Trophoblast cell (in vitro differentiated cells and primary cell): ENCODE measurements at places on chromosomes 2 and 18.

GRCh38 chr2:65275141-65275915, 47.7 kb downstream of the ACTR2 start:
- DNase-seq, result no peak

DNA sequence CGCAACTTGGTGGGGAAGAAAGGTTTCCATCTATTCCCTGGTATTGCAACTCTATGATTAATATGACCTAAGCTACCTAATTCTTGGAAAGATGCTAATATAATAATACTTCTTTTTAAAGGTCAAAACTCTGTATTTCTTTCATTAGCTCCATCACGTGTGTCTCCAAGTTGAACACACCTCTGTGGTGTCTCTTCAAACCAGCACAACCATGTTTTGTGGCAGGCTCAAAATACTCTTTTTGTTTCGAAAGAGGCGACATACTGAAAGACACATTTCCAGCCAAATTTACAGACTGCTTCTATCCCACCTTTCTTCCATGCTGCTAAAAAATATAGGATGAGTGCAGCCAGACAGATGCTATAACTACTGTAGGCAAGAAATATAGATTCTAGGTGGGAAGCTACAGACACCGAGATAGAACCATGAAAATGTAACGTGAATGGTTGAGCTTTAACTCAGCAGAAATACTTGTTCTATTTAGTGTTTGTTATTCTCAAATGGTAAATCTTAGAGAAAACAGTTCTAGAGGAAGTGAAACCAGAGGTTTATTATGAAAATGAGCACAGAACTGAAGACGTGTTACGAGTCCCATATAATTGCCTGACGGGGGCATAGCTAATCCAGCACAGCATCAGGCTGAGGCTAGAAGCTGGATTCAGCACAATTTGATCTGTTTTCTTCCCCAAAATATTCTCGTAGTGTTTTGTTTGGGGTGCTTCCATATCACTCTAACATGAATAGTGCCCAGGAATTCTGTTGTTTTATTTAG, 991.5 kb upstream of the FANCL start:
- DNase-seq, result no peak

- no peak for DNase-seq
Observed at GRCh38 chr2:49004036-49004626, 150.2 kb downstream of the FSHR start.

DNA sequence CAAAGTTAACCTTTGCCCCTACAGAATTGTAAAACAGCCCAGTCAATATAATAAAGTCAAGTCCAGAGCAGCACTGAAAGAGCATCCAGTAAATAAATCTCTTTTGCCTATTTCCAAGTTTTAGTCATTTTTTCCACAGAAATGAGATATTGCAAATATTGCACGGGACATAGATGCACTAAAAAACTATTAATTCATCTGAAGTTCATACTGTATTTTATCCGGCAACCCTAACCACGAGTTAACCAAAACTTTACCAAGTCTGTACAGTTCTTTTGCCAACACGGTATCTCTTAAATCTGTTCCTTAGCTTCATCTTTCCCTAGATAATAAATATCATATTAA, 484 bp upstream of the ASNSD1 start:
- no peak for DNase-seq

DNA sequence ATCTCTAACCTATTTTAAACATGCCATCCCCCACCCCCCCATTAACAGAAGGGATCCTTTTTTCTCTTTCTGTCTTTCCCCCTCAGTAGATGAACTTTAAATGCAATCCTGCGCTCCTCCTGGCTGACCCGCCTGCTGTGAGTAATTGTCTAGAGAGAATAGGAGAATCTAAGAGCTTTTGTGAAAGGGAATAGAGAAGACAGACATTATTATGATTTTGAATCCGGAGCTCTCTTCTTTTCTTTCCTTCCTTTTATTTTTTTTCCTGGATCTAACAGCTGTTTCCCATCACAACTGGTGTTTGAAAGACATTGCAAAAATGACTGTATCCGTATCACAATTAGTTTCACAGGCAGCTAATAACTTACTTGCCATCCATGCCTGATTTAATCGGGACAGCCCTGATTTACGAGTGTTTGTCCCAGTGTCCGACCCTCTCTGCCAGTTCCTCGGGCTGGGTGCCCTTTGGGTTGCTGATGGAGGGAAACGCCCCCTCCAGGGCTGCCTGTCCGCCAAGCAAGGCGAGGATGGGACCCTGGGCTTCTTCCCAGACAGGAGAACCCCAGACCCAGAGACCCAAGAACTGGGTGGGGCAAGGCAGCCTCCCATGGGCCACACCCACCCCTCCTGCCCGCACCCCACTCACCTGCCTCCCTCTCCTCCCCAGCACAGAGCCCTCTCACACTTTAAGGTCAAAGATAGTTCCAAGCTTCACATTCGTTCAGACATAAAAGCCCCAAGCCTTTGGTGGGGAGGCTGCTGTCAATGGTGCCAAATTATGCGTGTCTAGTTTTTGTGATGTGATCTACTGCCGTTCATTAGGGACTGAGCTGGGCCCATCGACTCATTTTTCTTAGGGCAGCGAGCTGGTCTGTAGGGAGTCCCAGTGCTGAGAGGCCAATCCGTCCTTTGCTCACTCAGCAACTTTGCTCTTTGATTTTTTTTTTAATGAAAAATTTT, 231.7 kb downstream of the ZNF516 start:
- DNase-seq, result no peak

- no peak for DNase-seq
Observed at GRCh38 chr2:54956111-54956627, 94.1 kb downstream of the RTN4 start.

DNA sequence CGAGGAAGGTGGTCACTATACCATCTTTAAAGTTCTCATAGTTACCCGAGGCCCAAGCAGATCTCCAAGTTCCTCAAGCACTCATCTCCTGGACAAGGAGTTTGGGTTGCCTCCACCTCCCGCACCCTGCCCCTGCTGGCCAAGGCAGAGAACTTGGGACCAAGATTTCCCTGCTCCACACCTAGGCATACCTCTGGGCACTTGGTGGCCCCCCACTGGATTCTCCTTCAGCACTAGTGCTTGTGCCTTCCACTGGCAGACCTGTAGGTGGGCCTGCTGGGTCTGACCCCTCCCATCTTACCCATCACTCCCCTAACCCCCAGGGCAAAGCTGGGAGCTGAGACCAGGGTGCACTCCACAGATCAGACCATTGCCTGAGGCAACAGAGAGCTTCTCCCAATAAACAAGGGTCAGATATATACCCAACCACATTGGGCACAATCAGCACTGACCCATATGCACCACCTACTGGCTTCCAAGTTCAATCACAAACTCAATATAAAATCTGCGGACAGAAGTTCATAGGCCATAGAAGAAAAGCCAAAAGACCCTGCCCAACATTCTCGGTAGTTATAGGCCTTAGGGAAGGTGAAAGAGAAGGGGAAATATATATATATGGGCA, 244.2 kb downstream of the EXOC6B start:
- DNase-seq, result no peak

DNA sequence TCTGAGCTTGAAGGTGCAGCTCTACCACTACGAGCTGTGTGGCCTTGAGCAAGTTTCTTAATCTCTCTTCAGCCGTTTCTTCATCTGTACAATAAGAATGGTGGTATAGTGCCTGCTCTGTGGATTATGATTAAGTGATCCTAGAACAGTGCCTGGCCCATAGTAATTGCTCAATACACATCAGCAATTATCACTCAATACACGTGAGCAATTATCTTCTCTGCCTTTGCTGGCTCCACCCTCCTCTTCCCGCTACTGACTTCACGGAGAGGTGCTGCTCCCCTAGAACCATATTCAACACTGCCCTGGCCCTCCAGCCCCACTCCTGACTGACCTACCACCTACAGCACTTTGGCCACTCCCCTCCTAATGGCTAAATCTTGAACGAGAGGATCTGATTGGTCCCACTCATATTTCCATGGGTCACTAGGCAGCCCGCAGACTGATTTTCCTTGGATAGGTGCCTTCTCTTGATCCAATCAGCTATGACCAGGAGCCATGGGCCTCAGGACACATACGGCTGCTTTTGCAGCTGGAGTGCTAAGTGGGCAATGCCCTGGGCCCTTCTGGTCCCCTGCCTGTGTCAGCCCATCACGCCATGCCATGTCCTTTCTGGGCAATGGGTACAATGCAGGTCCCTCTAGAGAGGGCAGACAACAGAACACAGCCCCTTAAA, 77.5 kb downstream of the STPG4 start:
- no peak for DNase-seq

GRCh38 chr18:33424266-33424946, 16.1 kb downstream of the CCDC178 start:
- no peak for DNase-seq

- no peak for DNase-seq
Observed at GRCh38 chr2:214774108-214774507, 35.4 kb downstream of the BARD1 start.

GRCh38 chr2:133110201-133110600, 440.2 kb upstream of the LYPD1 start:
- no peak for DNase-seq
